ENCODE measurements at places on chromosomes 3 and 15.

GRCh38 chr3:9916346-9916733 is 558 bp upstream of the IL17RC start:
- no peak for DNase-seq

DNA sequence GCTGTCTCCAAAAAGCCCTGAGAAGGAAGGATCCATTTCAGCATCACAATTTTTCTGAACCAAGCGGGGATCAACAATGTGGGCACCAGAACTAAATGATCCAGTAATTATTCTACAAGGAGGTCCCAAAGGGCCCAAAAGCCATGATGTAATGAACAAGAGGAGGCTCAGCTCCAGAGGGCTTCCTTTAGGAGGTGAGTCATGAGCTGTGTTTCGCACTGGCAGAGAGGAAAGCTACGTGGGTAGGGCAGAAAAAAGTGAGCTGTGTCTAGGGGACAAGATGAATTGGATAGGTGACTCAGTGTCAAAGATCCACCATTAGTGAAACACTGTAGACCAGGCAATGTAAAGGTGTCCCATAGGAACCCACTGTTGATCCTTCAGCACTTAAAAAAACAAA is 113.4 kb downstream of the RORA start:
- DNase-seq = no peak

DNA sequence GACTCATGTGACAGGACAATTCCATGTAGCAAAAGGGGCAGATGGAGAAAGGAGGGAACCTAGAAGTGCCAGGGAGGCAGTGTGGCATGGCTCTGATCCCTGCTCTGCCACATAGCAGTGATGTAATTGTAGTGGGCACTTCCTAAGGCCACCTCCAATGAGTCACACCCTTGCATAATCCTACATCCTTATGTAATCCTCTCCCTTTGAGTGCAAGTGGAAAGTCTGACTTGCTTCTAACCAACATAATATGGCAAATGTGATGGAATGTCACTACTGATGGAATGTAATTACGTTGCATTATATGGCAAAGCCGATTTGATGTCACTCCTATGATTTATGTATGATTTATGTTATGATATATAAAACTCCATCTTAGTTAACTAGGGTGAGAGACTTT is 72.9 kb upstream of the ATP2C1 start:
- no peak for DNase-seq

DNA sequence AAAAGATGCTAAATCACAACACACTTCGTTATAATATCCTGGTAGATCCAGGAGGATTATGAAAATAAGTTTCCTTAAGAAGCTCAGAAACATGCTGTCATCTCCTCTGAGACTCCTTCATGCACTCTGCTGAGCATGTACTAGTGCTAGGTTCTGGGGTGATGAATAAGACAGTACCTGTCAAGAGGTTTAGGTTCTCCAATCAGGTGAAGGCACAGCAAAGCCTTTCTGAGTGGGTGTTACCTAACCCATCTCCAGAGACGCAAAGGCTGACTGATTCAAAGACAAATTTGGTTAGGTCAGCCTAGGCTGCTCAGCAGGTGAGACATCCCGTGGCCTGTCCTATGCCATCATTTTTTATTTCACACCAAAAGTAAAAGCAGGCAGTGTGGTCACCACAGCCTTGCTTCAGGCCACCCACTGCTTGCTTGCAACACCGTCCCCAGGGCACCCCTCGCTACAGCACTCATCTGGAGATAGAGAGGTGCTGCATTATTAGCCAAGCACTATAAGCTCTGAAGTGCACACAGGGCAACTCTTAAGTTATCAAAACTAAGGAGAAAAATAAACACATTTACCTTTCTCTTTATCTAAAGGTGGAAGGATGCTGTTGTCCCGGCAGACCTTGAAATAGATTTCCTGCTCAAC is 117.2 kb downstream of the TJP1 start:
- DNase-seq = no peak

DNA sequence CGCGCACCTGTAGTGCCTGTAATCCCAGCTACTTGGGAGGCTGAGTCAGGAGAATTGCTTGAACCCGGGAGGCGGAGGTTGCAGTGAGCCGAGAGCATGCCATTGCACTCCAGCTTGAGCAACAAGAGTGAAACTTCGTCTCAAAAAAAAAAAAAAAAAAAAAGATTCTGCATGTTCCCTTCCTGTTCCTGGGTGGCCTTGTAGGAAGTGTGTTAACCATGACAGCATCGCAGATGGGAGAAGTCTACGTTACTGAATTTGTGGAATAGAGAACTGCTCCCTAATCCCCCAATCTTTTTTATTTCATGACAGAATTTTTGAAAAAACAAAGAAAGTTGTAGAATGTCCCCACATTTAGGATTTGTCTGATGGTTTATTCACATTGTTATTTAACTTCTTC is 45.4 kb downstream of the FOXL2 start:
- DNase-seq = no peak

GRCh38 chr3:30346933-30347320 is 259.5 kb upstream of the TGFBR2 start:
- DNase-seq = no peak

DNA sequence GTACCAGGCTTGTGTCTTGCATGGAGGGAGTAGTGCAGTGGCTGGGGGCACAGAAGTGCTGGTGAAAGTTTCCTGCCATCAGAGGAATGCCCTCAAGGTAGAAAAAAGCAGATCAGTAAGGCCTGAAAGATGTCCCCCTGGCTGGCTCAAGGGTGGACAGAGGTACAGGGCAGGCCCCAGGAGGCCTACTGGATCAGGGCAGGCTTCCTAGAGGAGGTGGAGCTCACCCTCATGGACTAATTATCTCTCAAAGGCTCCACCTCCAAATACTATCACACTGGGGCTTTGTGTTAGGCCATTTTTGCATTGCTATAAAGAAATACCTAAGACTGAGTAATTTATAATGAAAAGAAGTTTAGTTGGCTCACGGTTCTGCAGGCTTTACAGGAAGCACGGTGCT is 7.8 kb downstream of the SPSB4 start:
- no peak for DNase-seq

Measured in stimulated activated CD4-positive, alpha-beta T cell treated with anti-CD3 and anti-CD28 coated beads, Interleukin-4, amount 100 ng/mL, for 48 hours (primary cell).